ENCODE measurements at places on chromosomes 5 and 9.

GRCh38 chr5:149012350-149012749, 50.5 kb downstream of the SH3TC2 start:
- no peak for DNase-seq

DNA sequence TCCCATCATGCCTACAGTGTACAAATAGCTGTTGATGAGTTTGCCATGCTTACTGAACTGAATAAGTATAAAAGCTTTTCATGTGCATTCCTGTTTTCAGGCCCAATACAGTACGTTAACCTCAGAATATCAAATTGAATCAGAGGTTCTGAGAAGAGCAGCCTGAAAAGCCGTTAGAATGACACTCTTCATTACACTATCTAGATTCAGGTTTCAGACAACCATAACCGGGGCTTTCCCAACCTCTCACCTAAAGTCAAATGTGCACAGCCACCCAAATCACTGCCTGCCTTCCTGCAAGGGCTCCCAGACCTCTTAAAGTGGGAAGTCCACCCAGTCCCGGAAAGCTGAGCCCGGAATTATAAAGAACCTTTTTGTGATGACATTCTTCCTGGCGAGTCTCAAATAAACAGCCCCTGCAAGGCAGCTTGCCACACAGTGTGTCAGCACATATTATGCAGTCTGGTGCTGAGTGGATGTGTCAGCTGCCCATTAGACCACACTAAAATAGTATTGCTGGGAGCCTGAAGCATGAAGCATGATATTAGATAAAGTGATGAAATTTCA, 245.8 kb downstream of the TLE4 start:
- DNase-seq = no peak

GRCh38 chr5:45260292-45260691, 435.9 kb downstream of the HCN1 start:
- DNase-seq = no peak

DNA sequence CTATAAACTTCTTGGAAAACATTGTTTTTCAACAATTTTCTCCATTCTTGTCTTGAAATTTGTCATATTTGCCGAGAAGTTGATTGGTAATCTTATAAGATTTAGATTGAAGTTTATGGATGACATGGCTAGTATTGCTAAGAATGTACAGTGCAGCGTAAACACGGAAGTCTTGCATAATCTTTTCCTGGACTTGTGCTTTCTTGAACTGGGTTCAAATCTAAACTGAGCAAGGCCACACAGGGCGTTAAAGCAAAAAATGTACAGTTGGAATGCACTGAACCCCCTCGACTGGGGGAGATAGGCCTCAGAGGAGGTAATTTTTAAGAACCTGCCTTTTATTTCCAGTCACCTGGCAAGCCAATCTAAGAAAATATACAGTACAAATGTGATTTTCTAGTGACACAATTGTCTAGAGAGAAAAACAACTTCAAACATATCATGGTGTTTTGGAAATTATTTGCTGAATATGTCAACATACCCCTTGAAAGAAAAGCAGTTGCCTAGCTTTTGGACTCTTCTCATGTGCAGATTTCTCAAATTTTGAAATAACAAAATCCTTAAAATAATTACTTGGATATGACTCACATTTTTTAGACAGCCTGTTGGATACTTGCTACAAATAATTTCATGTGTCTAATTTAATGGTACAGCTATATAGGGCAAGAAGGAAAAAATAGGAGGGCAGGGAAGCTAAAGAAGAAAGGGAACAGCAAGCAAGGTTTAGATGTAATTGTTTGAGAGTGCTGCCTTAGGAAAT, 18.5 kb upstream of the GAS1 start:
- DNase-seq = no peak

Data from stimulated activated CD4-positive, alpha-beta T cell treated with anti-CD3 and anti-CD28 coated beads, Interleukin-15, amount 100 ng/mL, for 1 hour (primary cell).